ENCODE measurements at places on chromosomes 6 and 20. TPM values are rescaled to one million over a fixed set of nuclear protein-coding genes. Genes with fewer than 3 reads are reported as not detected.

The DACT2 gene
- total RNA-seq = 0.14 TPM

The BCLAF1 gene
- 69.1 TPM for total RNA-seq

The SLC22A2 gene
- 0.15 TPM for total RNA-seq

The PPP1R14C gene
- 1.7 TPM for total RNA-seq

The ADTRP gene
- 0.19 TPM for total RNA-seq

The RAMACL gene
- total RNA-seq = 0.11 TPM

The ASCC3 gene
- total RNA-seq = 16.8 TPM

The KIAA0408 gene
- total RNA-seq = 7.0 TPM

All from A549 treated with Mapracorat at 1 μM for 4 hours (cell line).